Keratinocyte (primary cell): ENCODE measurements at places on chromosomes 4 and X. TPM values are rescaled to one million over a fixed set of nuclear protein-coding genes. Genes with fewer than 3 reads are reported as not detected.

Gene AFM
- polyA plus RNA-seq: 0.02 to 0.03 TPM in 2 of 3 replicates, not detected in the other

Gene COL25A1
- 0.01 TPM in 1 of 3 replicates, not detected in the others for polyA plus RNA-seq

Gene NAA11
- not detected in 3 replicates for polyA plus RNA-seq

Gene CXorf65
- not detected in 3 replicates for polyA plus RNA-seq

DNA sequence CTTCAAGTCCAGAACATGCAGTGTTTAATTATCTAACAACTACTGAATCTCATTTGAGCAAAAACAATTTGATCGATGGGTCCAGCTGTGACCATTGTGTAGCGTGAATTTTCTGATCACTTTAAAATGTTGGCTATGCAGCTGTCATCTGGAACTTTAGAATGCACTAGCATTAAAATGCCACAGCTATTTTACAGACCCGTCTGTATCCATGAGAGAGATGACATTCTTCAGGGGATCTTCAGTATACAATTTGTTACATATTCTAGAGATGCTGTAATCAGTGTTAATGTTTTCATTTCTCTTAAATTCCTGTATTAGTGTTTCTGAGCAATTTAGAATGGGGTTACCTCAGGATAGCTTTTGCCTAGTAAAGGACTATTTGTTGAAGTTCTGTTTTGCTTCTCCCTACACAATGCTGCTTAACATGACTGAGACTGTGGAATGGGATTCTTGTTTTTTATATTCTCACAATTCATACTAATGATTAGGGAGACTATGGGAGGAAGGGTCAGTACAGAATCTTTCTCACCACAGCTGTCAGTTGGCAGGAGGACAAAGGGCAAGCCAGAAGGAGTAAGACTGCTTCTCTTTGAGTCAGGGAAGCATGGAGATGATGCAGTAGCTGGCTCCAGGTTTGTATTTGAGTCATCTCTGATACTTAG is 13.2 kb upstream of the CTSO start:
- H3K36me3 ChIP-seq: no peaks in the 10 kb centered on the region
- H3K27ac ChIP-seq: no peak overlapping the region
- H3K4me1 ChIP-seq: peaks cover 5% of the 10 kb centered on the region
- H3K4me3 ChIP-seq: no peak overlapping the region

DNA sequence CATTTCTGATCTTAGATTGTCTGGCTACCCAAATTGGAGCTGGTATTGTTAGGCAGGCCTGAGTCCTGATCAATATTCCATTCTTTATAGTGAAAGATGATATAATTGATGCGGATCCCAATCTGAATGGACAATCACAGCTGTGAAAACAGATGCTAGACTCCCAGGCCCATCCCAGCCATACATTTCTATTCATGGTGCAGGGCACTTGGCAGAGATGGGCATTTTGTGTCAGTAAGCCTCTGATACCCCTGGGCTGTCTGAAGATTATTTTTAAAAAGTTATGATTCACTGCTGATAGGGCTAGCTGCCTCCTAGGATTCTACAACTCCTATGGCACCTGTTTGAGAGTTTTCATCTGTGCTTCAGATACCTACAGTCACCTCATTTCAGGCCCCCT is 61.2 kb upstream of the TSPAN7 start:
- no peaks in the 10 kb centered on the region for H3K4me1 ChIP-seq
- no peak for DNase-seq
- no peak overlapping the region for H3K4me3 ChIP-seq
- no peak overlapping the region for H3K27ac ChIP-seq
- H3K36me3 ChIP-seq: no peaks in the 10 kb centered on the region
- no peaks in the 10 kb centered on the region for H3K27me3 ChIP-seq

GRCh38 chrX:47209508-47210238 is 8.8 kb upstream of the CDK16 start:
- no peak overlapping the region for H3K27ac ChIP-seq
- H3K27me3 ChIP-seq: no peaks in the 10 kb centered on the region
- H3K4me3 ChIP-seq: no peak overlapping the region

DNA sequence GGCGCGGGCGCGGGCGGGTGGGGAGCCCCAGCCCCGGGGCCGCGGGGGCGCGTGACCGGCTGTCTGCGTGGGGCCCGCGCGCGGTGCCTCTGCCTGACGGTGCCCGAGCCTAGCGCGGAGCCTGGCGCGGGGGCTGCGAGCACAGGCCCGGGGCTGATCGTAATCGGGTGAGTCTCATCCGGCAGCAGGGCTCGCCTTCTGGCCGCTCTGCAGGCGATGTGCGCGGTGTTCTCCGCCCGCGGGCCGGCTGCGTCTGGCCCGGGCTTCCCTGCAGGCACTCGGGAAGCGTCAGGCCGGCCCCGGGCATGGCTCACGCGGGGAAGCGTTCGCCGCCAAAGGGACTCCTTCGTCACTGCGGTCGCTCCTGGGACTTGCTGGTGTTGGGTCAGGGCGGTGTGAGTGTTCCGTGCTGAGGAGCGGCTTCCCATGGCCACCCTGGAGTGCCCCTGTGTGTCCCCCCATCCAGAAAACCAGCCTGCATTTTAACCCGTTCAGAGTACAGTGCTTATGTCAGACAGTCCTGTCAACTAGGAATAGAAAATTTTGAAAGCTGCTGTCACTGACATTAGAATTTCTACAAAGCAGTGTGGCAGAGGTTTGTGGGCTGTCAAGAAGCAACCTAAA is 40.6 kb downstream of the FAM149A start:
- DNase-seq: no peak
- no peaks in the 10 kb centered on the region for H3K36me3 ChIP-seq
- no peak overlapping the region for H3K27ac ChIP-seq
- peak overlapping the region; percentile 37 for H3K4me3 ChIP-seq
- peaks cover 8% of the 10 kb centered on the region for H3K27me3 ChIP-seq

GRCh38 chrX:27679281-27679680 is 89.1 kb downstream of the DCAF8L2 start:
- H3K4me3 ChIP-seq: no peak overlapping the region
- no peak overlapping the region for H3K27ac ChIP-seq
- H3K27me3 ChIP-seq: no peaks in the 10 kb centered on the region

- DNase-seq: no peak
- H3K4me1 ChIP-seq: peaks cover 16% of the 10 kb centered on the region
- no peaks in the 10 kb centered on the region for H3K27me3 ChIP-seq
- no peak overlapping the region for H3K4me3 ChIP-seq
- H3K36me3 ChIP-seq: no peaks in the 10 kb centered on the region
These were observed 514.7 kb downstream of the PCDH7 start for GRCh38 chr4:31234901-31235300.

- H3K36me3 ChIP-seq: no peaks in the 10 kb centered on the region
- H3K27ac ChIP-seq: no peak overlapping the region
- H3K27me3 ChIP-seq: no peaks in the 10 kb centered on the region
- H3K4me3 ChIP-seq: no peak overlapping the region
These were observed 239.4 kb upstream of the CTSO start for GRCh38 chr4:156193106-156193505.

- no peaks in the 10 kb centered on the region for H3K4me1 ChIP-seq
- no peaks in the 10 kb centered on the region for H3K27me3 ChIP-seq
- no peak overlapping the region for H3K27ac ChIP-seq
- no peak overlapping the region for H3K4me3 ChIP-seq
These were observed 73.3 kb downstream of the RBM46 start for GRCh38 chr4:154854362-154854761.

GRCh38 chrX:18542131-18542530 is 116.7 kb downstream of the CDKL5 start:
- no peak overlapping the region for H3K27ac ChIP-seq
- H3K27me3 ChIP-seq: no peaks in the 10 kb centered on the region
- no peaks in the 10 kb centered on the region for H3K36me3 ChIP-seq
- DNase-seq: no peak
- H3K4me1 ChIP-seq: no peaks in the 10 kb centered on the region

- no peaks in the 10 kb centered on the region for H3K36me3 ChIP-seq
- no peak for DNase-seq
- no peak overlapping the region for H3K4me3 ChIP-seq
- H3K27me3 ChIP-seq: peaks cover 3% of the 10 kb centered on the region
These were observed 19.7 kb downstream of the CLRN2 start for GRCh38 chr4:17534705-17535104.

DNA sequence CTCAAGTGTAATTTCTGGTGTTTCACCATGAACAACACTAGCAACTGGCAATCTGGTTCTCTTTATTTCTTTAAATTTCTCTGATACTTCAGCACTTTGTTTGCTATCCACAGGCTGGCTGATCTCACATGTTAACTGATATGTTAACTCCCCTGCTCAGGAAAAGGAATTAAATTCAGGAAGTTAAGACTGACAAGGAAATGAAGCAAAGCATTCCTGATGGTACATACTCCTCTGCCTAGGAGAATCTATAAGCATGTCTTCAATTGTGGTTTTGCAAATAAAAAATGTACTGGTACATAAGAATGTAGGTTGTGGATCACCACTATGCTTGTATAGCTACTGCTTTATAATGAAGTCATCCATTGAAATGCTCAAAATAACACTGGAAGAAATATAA is 1119.2 kb upstream of the INTU start:
- no peaks in the 10 kb centered on the region for H3K27me3 ChIP-seq
- no peak overlapping the region for H3K27ac ChIP-seq
- DNase-seq: no peak
- no peaks in the 10 kb centered on the region for H3K36me3 ChIP-seq
- no peaks in the 10 kb centered on the region for H3K4me1 ChIP-seq

DNA sequence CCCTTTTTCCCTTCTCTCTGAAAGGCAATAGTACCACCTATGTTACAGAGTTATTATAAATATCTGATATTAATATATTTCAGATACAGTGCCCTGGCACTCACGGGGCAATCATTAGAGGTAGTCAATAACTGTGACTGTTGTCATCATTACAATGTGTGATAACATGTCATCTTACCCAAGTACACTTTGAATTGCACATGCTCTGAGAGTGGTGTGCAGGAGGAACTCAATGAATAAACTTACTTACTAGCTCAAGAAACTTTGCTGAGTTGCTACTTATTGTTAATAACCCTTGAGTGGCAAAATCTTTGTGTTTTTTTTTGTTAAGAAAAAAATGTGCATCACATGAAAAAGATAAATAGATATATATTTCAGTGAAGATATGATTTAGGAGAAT is 275.1 kb upstream of the RASGEF1B start:
- H3K36me3 ChIP-seq: no peaks in the 10 kb centered on the region
- H3K4me1 ChIP-seq: no peaks in the 10 kb centered on the region
- no peaks in the 10 kb centered on the region for H3K27me3 ChIP-seq
- no peak for DNase-seq

DNA sequence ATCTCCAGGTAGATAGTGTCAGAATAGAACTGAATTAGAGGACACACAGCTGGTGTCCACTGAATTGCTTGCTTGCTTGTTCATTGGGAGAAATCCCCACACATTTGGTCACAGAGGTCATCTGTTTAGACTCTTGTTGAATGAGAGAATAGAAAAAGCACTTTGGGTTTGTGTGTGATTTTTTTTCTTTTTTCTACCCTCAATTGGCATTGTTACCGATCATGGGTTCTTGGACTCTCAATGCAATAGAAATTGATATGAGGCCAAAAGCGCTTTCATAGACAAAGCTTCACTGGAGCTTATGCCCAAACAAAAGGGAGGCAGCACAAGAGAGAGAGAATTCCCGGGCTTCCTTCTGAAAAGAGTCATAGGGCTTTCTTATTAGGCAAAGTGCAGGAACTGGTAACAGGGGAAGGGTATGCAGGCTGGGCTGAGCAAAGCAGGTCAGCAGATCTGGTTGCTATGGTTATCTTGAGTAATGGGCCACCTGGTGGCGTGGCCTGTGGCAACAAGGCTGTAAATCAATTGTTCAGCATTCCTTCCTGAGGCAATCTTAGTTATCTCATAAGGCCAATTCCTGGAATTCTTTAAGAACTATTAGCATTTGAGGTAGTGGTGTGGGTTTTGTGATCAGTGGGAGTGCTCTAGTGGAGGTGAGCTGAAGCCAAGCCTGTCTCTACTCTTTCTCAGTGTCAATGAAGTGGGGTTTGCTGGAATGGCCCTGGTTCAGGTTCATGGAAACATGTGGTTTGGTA is 5.3 kb upstream of the GPR82 start:
- no peak overlapping the region for H3K27ac ChIP-seq
- no peaks in the 10 kb centered on the region for H3K36me3 ChIP-seq
- no peak overlapping the region for H3K4me3 ChIP-seq
- no peaks in the 10 kb centered on the region for H3K4me1 ChIP-seq
